NCI-H2171 (cell line): ENCODE measurements at places on chromosomes 12 and 14.
A peak's percentile ranks its signal among the peaks of the same experiment; 100 is the strongest.

DNA sequence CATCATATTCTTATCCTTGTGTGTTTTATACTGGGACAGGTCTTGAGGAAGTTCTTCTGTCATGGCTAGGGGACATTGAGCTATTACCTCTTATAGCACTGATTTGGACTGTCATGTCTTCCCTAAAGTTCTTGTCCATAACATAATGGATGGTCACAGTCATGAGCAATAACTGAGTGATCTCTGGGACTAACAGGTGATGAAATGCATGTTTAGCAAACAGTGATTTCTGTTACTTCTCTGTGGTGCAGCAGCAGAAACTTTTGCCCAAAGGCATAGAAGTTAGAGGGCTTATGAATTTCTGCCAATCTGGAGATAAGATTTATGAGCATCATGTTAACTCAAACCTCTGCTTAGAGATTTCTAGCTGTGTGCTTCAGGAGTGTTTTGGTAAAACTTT is 5.9 kb downstream of the ADIPOR2 start:
- no peak for DNase-seq

- DNase-seq: no peak
These were observed 175.2 kb upstream of the GRIN2B start for GRCh38 chr12:14156606-14157005.

DNA sequence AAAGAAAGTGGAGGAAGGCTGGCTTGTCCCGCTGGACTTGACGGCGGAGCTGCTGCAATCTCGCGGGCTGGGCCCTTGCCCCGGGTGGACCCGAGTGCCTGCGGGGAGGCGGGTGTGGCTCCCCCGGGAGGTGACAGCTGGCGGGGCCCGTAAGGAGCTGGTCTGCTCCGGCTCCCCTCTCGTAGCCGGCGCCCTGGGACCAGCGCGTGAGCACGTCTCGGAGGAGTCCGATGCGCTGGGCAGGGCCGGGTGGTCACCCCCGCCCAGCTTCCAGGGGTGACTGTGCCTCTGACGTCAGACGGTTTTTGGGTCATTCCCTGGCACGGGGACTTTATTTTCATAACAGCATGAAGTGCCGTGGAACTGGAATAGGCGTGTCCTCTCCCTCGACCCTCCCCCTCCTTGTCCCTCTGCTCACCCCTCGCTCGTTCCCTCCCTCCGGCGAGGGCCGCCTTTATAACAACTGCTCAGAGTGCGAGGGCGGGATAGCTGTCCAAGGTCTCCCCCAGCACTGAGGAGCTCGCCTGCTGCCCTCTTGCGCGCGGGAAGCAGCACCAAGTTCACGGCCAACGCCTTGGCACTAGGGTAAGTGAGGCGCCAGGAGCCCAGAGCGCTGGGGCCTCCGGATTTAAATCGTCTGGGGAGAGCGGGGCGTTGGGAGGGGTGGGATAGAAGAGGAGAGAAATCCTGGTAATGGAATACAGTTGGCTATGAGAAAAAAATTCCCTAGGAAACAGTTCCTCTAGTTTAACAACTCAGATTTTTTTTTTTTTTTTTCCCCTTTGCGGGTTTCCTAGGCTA is at the start of gene GPRC5A:
Gene GPRC5A, plus strand, starts transcription at position 483 of the 801 bp plus-strand sequence. CDS start 16,688 bp downstream, outside the sequence.
- DNase-seq: no peak

DNA sequence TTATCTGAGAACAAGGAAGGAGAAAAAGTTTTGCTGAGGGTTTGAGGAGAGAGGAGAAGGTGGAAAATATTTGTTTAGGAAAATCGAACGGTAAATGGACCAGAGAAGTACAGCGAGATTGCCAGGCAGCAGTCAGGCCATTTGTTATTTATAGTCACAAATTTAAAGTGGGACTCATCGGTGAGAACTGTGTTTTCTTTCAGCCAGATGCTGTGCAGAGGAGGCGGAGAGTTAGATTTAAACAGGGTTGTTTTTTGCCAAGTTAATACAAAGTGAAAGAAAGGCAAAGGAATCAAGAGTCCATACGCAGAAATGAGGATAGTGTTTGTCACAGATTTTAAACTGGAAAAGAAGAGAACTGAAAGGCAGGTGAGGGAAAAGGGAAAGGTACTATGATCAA is 200.6 kb upstream of the CNOT2 start:
- no peak for DNase-seq

- no peak for DNase-seq
These were observed 256.6 kb upstream of the PPFIA2 start for GRCh38 chr12:82015623-82016347.

DNA sequence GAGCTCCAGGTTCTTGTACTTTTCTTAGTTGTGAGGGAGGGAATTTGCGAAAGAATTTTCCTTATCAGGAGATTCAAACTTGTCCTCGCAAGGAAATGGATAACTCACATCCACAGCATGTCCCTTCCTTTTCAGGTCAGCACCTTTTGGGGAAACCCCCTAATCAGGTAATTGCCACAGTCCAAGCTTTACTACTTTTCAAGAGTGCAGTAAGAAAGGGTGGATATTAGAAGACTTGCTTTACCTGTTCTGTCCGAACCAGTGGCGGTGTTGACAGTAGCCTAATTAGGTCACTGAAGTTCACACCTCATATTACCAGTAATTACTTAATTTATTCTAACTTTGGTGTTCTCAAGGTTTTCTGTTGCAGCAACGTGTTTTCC is 6.7 kb upstream of the C12orf50 start:
- DNase-seq: no peak

GRCh38 chr12:63888908-63889635 is 44.6 kb downstream of the SRGAP1 start:
- DNase-seq: no peak

DNA sequence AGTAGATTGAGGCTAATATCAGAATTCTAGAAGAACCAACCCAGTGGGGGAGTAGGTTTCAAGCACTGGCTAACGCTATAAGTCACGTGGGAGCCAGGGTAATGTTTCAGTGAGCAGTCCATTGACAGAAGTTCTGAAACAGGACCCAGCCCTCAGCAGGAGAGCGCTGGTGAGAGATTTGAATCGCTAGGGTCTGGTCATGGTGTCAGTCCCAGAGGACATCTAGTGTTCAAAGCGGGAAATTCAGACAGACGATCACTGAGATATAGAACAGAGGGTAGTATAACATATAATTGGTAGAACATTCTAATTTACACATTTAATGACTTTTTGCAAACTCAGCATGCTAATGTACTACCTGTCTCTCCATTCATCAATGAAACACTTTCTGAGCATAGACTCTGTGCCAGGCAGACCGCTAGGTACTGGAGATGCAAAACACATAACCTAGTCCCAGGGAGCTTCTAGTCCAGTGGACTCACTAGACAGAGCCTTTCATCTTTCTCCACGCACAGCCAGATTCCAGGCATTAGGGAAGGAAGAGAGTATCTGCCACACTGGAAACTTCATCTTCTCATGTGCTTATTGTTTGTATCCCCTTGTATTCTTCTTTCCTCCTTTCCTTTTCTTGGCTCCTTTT is 35.4 kb upstream of the RNASE3 start:
- peak; percentile 19 for DNase-seq

DNA sequence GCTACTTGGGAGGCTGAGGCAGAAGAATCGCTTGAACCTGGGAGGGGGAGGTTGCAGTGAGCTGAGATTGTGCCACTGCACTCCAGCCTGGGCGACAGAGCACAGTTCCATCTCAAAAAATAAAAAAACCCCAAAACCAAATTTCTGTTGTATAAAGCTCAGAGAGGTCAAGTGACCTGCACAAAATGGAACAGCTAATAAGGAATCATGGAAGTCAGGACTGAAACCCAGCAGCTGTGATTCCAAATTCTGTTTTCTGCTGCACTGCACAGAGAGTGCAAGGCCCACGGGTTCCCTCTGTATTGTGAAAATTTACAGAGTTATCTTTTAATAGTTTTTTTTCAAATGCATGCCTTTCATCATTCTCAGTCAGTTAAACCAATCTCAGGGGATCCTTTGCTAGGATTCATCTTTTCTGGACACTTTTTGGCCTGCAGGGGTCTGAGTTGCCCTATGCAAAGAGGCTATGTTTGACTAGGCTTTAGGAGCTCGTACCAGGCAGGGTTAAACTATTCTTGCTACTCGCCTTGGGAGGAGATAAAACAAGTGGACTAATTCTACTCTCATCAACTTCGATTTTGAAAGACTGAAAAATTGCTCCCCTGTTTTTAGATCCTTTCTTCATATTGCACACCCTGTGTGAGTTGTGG is 26.1 kb upstream of the AACS start:
- DNase-seq: no peak

DNA sequence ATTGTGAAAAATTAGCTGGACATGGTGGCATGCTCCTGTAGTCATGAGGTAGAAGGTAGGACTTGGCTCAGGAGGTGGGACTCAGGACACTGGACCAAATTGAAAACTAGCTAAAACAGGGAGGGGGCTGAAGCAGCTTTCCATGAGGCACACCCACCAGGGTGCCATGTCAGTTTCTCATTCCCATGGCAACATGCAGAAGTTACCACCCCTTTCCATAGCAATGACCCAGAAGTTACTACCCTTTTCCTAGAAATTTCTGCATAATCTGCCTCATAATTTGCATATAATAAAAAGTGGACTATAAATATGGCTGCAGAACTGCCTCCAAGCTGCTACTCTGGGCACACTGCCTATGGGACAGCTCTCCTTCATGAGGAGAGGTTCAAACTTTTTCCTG is 38.5 kb downstream of the ERO1A start:
- DNase-seq: no peak

DNA sequence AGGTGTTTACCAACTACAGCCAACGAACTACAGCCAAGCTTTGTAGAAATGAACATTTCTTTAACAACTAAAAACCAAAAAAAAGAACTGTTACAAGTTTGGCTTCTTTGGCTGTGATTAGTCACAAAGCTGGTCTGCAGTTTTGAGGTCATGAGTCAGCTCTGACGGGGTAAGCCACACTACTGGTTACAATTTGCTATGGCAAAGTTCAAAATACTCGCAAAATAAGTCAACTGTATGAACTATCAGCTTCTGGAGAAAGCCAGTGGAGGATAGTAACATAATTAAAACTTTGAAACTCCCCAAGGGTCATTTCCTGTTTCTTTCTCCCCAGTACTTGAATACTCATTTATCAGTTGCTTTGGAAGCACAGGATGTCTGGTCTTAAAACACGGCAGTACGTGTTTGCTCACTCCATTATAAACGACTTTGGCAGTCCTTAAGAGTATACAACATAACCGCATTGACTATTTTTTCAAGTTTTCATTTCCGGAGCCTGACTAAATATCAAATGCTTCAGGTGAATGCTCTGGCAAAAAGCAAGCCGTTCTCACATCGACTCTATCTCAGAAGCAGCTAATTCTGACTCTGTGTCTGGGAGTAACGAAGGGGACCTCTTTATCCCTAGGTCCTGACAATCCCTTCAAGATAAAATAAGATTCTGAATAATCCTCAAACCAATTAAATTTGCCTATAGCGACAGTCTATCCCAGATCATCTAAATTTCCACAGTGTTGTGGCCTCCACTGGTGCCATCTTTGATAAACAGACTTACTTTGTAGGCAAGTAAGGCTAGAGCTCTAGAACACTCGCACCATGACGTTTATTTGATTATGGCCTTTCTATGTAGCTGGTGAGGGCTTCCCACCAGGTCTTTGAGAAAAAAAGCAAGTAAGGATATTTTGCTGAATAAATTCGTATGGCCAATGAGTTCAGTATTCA is 10.6 kb downstream of the PHLDA1 start:
- DNase-seq: no peak

DNA sequence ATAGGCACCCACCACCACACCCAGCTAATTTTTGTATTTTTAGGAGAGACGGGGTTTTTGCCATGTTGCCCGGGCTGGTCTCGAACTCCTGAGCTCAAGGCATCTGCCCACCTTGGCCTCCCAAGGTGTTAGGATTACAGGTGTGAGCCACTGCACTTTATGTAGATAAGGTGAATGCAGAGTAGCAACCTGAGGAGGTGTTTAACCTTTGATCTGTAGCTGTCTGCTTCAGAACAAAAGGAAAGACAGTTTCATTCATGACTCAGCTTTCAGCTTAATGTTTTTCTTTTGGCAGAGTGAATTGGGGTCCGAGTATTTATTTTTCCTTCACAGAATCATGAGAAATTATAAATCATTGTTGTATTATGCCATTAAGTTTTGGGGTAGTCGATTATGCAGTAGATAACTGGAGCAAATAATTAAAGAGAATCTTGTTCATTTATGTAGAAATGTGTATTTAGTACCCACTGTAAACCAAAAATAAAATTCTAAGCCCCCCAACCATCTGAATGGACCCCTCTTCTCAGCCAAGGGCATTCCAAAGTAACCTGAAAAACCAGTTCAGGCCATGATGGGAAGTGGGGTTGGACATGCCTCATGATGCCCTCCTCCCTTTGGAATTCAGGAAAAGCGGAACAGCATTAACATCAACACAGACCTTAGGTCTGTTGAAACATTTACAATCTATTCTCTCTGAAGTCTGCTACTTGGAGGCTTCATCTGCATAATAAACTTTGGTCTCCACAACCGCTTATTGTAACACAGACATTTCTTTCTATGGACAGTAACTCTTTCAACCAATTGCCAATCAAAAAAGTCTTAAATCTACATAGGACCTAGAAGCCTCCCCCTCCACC is 10.7 kb upstream of the STX2 start:
- no peak for DNase-seq

DNA sequence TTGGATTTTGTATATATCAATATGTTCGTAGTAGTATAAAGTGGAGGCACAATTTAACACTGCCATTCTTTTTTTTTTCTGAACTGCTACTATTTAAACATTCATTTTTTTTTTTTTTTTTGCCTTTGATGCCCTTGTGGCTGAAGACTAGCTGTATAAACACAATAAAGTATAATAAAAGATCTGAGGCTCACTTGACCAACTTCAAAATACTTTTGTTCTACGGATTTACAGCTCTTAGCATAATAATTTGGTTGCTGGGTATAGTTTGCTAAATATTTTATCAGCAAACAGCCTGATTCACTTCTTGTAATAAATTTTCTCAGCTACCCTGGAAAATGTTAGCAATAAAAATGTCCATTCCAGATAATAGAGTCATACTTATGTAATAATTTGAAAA is 128.3 kb downstream of the KCNC2 start:
- no peak for DNase-seq

DNA sequence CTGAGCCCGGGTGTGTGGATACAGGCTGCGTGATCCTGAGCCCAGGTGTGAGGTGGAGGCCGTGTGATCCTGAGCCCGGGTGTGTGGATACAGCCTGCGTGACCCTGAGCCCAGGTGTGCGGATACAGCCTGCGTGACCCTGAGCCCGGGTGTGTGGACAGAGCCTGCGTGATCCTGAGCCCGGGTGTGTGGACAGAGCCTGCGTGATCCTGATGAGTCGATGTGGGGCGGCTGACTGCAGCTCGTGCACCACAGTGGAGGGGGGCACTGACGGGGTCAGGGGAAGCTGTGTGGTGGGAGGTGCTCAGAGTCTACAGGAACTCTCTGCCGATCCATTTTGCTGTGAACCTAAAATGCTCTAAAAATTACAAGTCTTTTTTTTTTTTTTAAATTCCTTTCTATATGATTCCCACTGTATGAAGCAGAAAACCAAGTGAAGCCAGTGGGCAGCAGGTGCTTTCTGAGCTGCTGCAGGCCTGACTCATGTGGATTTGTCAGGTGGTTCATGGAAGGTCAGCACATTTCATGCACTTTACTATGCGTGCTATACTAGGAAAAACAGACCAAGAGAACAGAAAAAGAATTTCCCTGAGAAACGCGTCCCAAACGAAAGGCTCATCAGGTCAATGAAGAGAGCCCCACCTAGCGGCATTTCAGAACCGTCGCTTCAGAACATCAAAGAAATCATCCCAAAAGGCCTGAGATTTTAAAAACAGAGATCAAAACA is 19.3 kb downstream of the BRF1 start:
- DNase-seq: peak; percentile 21

GRCh38 chr12:56769868-56770267 is 6.7 kb downstream of the HSD17B6 start:
- DNase-seq: no peak

GRCh38 chr14:99230208-99231151 is 41.5 kb downstream of the BCL11B start:
- DNase-seq: no peak

GRCh38 chr12:57099047-57099714 is 10.3 kb downstream of the NAB2 start:
- DNase-seq: no peak
